ENCODE measurements at places on chromosomes 3 and 15.

DNA sequence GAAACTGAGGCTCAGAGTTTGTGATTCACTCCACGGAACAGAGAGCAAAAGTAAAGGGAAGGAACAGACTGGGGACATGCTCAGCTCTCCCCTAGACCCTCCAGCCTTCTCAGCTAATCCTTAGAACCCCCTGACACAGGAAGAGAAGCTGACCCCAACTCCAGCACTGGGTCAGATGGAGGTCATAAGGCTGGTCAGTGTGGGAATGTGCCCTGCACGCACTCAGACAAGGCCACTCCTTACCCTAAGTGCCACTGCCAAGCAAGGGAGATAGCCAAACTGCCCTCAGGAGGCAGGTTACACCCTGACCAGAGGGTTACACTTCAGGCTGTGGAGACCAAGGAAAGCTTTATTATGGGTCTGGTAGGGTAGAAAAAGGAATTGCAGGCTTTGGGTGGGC is 1.2 kb downstream of the RPL29 start:
- no peak for DNase-seq

- no peak for DNase-seq
These were observed 1.3 kb downstream of the CX3CR1 start for GRCh38 chr3:39278616-39278935.

DNA sequence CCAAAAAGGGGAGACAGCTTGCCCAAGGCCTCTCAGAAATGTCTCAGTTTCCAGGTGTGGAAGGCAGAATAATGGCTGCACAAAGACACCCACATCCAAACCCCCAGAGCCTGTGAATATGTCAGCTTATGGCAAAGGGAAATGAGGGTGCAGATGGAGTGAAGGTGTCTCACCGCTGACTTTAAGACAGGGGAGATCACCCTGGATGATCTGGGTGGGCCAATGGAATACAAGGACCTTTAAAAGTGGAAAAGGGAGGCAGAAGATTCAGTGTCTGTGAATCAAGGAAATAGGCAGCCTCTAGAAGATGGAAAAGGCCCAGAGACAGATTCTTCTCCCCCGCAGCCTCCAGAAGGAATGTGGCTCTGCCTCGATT is 48.8 kb upstream of the ATP2B2 start:
- DNase-seq: no peak

DNA sequence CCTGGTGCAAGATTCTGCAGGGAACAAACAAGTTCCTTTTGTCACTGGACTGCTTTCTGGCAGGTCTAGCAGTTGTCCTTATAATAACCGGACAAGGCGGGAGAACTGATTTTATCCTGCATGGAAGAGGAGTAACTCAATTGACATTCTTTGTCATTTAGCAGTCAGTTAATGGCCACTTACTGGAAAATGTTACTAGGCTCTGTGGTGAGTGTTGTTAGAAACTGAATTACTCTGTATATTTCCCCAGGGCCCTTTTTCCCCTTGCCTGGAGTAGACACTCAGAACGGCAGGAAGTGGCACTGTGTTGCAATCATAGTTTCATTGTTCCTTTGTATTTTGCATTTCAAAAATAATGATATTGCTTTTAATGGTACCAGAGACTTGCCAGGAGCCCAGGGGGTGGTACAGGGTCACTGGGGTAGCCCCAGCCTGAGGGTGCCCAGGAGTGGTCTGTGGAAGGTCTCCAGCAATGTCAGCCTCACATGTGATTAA is 318.6 kb upstream of the LRRFIP2 start:
- DNase-seq: no peak

DNA sequence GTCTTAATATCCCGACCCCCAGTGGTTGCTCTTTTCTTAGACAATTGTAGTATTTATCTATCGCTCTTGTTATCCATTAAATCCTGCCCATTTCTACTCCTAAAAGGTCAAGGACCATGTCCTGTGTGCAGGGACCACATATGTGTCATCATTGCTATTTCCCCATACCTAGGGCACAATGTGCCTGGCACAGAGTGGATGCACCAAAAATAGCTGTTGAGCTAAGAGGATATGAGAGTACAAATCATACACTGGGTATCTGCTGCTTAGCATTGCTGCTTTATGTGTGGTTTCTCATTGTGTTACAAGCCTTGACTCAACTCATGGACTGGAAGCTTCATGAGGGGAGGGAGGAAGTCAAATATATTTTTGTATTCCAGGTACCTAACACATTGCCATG is 3.4 kb upstream of the MITF start:
- no peak for DNase-seq

DNA sequence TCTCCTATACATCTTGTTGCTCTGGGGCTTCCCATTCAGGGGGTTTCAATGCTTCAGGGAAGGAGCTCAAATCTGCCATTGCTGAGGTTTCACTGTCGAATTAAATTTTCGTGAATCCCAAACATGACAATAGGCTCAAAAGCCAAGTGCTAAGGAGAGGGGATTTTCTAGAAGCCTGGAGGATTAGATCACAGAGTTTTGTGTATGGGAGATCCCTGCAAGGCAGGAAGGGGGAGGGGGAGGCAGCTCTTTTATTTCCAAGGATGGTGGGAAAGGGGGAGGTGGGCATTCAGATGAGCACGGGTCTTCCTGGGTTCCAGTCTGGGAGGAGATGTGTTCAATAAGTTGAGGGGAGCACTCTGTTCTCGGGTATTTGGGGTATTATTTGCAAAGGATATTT is 69.9 kb upstream of the DLG1 start:
- DNase-seq: no peak

- DNase-seq: no peak
These were observed 213.6 kb downstream of the MEIS2 start for GRCh38 chr15:36886701-36887100.

- DNase-seq: no peak
These were observed 57.9 kb downstream of the TIPARP start for GRCh38 chr3:156732261-156732660.

- no peak for DNase-seq
These were observed 32.0 kb downstream of the GATM start for GRCh38 chr15:45346381-45346780.

GRCh38 chr15:51841406-51842040 is 12.1 kb downstream of the TMOD3 start:
- DNase-seq: no peak

GRCh38 chr3:119781330-119782198 is at the start of gene NR1I2:
NR1I2 (plus strand) TSS chr3:119782101.
- DNase-seq: no peak

DNA sequence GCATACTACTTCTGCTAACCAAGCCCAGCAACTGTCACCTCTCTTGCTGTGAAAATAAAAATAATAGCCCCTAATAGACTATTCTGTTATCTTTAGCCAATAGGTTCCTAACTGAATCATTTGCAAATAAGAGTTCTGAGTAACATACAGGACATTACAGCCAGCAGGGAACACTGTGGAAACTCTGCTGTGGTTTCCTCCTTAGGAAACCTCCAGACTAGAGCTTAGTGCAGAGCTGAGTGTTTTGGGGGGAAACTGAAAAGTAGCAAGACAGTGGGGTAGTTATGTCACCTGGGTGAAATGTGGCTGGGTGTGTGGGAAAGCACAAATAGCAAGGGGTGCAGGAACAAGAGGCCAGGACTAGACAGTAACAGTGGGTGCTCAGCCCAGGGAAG is 32.4 kb downstream of the DZIP1L start:
- no peak for DNase-seq

DNA sequence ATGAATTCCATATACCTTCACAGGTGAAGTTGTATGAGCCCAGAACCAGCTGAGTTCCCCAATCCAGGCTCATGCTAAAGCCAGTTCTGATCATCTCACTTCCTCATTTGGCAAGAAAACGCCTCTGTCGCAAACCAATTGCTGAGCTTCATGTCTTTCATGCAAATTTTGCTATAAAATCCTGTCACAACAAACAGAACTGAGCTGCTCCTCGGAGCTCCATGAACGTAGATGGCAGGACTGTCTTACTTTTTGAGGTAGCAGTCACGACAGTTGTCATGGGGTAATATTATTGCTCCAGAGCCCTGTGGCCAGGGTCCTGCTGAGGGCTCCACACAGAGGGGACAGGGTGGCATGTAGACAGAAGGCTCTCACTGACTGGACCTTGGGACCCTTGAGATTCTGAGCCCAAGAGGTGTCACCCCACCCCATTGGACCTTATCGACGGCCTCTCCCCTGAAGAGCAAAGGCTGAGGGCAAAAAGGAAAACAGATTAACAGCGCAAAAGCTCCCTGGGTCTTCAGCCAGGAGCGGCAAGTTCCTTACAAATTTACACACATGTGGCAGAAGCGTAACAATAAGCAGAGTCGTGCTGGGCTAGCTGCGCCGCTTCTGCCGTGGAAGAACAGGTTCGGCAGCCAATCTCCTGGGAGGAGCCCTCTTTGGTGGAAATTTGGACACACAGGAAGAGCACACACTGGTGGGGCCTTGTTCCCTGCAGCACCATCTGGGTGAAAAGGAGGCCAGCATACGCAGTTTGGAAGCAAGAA is 249.2 kb downstream of the OPA1 start:
- DNase-seq: no peak

DNA sequence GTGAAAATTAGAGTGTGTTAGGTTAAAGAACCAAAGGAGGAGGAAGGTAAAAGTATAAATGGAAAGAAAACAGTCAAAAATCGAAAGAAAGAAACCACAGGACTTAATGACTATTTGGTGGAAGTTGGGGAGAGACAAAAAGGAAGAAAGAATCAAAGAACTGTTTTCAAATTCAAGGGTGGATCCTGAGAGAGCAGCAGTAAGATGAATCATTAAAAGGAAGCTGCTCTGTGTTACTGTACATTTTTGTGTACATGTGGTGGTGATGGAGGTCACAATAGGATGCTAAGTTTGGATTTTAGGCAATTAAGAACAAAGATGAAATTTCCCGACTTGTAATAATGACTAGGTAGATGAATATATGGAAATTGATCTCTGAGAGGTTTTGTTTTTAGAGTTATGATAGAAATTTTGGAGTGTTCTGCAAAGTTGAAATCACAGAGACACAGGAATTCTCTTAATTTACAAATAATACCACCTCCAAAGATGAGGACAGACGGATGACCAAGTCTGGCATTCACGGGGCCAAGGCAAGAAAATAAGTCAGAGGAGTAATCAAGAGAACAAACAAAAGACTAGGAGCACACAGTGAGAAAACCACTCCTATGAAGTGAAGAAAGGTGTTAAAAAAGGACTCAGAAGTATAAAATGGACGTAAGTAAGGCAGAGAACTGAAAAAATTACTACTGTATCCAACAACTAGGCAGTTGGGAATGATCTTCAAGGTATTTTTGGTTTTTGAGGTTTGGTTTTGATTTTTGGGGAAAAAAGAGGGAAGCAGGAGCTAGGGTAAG is 7.1 kb downstream of the DHX36 start:
- DNase-seq: no peak

DNA sequence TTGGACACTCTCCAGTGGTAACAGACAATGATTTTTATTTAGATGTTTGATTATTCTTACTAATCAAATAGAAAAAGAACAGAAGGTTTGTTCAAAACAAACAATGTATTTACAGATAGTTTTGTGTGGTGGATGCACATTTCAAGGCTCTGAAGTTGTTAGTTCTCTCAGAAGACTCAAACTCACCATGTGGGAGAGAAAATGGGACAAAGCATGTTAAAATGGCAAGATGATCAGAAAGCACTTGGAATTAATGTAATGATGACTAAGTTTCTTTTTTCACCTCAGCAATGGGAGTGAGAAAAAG is 450.5 kb upstream of the KCNMB2 start:
- no peak for DNase-seq

- no peak for DNase-seq
These were observed 6.6 kb upstream of the ZNF148 start for GRCh38 chr3:125381743-125382142.

- no peak for DNase-seq
These were observed 273.1 kb downstream of the FOXP1 start for GRCh38 chr3:71310359-71310979.

DNA sequence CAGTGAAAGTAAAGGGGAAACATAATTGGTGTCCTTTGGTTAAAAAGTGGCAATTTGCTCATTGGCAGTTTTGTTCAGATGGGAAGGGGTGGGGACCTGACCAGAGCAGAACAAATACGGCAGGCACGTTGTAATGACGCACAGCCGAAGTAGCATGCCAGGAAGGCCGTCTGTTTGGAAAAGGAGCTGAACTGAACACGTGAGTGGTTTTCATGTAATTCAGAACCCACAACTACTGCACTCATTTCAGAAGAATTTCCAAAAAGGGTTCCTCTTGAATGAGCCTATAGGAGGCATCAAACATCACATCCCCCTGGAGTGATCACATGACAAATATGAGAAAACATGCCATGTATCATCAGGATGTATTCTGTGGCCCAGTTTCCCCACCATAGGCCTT is 42.9 kb upstream of the LMCD1 start:
- no peak for DNase-seq

GRCh38 chr3:186362988-186363387 is 954 bp upstream of the DGKG start:
- DNase-seq: no peak

GRCh38 chr15:61654002-61654740 is 406.1 kb downstream of the VPS13C start:
- DNase-seq: no peak

DNA sequence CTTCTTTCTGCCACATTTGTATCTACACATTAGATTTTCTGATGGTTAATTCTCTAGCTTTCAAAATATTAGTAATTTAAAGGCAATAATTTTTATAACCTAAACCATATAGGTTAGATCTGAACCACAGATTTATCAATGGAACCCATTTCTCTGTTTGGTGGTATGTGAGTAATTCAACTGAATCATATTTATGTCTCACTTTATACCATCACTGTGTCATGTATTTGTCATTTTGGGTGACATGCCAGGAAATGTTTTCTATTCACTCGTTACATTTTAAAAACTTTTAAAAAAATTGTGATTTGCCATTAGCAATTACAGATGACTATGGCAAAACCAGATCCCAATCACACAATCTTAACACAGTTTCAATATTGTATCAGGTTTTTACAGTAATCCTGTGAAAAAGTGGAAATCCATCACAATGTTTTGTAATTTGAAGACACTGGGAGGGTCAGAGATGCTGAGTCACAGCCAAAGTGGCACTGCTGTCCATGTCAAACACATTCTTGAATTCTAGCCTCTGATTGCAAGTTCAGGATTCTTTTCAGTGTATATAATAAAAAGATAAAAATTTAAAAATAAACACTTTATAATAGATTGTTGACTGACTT is 356.0 kb upstream of the RBMS3 start:
- no peak for DNase-seq

GRCh38 chr15:43998607-43999006 is 171.8 kb downstream of the WDR76 start:
- DNase-seq: no peak

- no peak for DNase-seq
These were observed 8.6 kb upstream of the CHAC1 start for GRCh38 chr15:40944510-40945296.

GRCh38 chr3:52277071-52277964 is 1.1 kb downstream of the WDR82 start:
- no peak for DNase-seq

All from cortex of kidney (tissue), 1 donor.